ENCODE measurements at places on chromosomes 2 and 18.
A peak's percentile ranks its signal among the peaks of the same experiment; 100 is the strongest.

DNA sequence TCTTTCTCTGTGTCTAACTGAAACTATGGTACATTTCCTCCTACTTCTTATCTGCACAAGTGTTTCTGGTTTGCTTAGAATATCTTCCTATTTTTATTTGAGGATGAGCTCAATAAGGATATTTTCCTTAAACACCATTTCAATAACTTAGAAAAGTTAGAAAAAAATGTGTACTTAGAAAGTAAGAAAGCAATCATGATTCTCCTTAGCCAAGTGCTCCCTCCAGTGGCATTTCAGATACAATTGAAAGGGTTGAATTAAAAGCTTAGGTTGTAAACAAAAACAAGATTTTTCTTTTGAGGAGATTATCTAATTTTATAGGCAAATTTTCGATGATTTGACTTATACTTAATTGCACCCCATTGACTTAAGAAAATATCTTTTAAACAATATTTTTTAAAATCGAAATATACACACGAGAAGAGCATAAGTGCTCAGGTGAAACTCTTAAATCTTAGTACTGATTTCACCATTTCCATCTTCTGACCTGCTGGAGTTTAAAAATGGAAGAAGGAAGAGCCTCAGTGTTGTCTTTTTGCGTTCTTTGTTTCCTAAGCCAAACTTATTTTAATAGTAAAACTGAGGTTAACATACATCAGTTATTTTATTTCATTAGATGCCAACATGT lies 26.9 kb downstream of the C18orf63 start:
- peak; percentile 14 for DNase-seq

DNA sequence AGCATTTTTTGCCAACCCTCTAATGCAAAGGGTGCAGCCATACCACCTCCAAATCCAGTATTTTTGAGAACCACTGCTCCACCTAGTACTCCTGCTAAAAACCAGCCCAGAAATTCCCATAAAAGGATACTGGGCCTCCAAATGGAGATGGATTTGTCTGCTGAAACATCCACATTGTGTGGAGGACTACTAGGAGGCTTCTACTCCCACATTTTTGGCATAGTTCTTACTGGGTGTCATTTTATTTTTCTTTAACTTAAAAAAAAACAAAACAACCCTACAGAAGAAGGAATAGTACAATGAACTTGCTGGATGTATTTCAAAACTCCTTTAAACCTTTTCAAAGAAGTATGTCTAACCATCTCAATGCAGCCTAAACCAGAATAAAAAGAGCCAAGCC lies 219.2 kb downstream of the SRBD1 start:
- no peak for DNase-seq

- DNase-seq, result no peak
These were observed 241.5 kb downstream of the OSR1 start for GRCh38 chr2:19116918-19117317.

DNA sequence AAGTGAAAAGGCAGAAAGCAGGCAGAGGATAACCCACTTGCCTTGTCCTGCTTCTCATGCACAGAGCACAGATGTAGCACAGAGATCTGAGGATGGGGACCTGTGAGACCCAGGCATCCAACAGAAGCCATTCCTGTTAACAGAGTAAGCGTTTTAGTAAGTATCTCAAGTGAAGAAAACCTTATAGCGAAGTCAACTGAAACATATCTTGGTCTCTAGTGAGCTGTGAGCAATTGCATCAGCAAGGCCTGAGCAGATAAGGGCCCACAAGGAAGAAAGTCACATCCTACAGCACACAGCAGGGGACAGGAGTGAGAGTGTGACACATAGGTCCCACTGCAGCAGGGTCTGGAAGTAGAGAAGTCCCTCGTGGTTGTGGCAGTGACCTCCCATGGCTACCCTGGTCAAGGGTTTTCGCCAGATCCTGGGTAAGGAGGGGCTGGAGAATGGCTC lies 248.7 kb upstream of the TNP1 start:
- no peak for DNase-seq

DNA sequence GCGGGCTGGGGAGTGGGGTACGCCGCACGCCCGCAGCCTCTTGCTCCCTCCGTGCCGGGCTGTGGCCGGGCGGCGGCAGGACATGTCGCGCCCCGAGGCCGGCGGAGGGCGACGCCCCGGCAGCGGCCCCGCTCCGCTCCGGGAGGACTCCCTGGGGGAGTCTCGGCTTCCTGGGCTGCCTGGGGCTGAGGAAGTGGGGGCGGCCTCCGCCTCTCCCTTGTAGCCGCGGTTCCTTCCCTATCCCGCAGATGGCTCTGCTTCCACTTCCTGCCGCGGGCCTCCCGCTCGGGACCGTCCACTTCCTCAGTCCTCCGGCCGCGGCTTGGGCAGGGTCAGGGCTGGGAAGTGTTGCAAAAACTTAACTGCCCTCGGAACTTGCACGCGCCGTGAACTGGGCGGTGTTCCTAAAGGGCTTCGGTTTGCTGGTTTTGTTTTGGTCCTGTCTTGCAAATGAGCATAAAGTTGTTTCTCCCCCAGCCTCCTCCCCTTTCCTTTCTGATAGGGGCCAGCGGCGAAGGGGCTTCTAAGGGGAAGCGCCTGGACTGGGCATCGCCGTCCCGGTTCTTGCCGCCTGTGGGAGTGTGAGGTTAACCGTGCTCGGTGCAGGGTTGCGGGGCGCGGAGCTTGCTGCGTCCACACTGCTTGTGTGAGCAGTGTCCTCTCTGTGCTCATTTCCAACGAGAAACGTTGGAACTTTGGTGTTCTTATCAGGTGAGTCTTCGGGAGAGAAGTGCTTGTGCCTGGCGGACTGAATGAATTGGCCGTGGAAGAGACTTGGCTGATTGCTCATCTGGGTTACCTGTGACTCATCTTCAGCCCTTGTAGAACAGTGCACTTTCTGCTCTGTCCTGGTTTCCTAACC lies 600 bp downstream of the RALB start:
- DNase-seq, result no peak

GRCh38 chr18:23234619-23235018 lies 99.3 kb downstream of the CABLES1 start:
- no peak for DNase-seq

- DNase-seq, result no peak
These were observed 377.5 kb downstream of the CLIP4 start for GRCh38 chr2:29492701-29493100.

DNA sequence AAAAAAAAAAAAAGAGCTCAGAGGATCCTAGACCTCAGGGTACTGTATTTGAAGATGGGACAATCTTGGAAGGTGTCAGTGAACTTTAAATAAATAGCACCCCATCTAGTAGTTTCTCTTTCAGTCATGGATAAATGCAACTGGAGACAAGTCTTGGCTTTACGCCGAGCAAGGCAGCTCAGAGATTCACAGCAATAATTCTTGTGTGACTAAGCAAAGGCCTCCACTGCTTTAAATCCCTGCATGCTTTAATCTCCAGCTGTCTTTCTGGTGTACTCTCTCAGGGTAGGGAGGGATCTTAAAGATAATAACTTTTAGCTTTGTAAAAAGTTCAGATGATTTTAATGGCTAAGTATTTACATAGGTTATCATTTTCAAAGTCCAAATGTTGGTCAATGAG lies 36.3 kb downstream of the NRXN1 start:
- DNase-seq, result no peak

- DNase-seq, result no peak
These were observed 8.3 kb downstream of the CTAGE1 start for GRCh38 chr18:22409445-22409844.

- no peak for DNase-seq
These were observed 150.6 kb downstream of the RTN4 start for GRCh38 chr2:54899576-54900200.

GRCh38 chr18:73791081-73791480 lies 356.6 kb downstream of the FBXO15 start:
- DNase-seq, result no peak

DNA sequence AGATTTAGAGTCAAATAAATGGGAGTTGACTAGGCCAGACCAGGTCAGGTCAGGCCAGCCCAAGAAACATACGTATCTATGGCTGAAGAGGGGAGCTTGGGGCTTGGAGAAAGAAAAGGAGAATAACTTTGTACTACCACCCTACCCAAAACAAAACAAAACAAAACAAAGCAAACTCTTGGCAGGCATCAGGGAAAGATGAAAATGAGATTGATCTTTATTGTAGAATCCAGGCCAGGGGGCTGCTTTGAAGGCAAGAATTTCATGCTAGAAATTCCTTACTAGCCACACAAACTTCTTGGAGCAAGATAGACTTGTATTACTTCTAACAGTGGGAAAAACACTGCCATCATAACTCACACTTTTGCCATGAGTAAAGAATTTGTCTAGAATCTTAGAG lies 26.2 kb downstream of the QPCT start:
- no peak for DNase-seq

GRCh38 chr2:3025261-3025660 lies 352.4 kb downstream of the EIPR1 start:
- no peak for DNase-seq

- no peak for DNase-seq
These were observed 13.8 kb upstream of the TTC27 start for GRCh38 chr2:32614084-32614483.

GRCh38 chr18:57333940-57334339 lies 18.4 kb upstream of the ST8SIA3 start:
- DNase-seq, result no peak

DNA sequence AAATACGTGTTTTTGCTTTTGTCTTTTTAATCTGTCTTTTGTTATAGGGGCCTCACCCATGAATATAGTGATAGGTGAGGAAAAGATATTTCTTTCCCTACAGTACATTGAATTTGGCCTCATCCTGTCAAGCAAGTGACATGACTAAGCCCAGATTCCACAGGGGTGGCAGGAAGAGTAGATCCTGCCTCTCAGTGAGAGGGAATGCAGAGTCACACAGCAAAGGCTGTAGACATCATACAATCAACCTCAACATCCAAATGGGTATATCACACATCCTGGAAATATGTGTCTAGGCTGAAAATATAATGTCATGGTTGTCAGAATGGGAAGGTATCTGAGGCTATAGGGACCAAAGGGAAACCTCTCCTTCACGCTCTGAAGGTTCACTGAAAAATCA lies 269.6 kb downstream of the CDH20 start:
- no peak for DNase-seq

DNA sequence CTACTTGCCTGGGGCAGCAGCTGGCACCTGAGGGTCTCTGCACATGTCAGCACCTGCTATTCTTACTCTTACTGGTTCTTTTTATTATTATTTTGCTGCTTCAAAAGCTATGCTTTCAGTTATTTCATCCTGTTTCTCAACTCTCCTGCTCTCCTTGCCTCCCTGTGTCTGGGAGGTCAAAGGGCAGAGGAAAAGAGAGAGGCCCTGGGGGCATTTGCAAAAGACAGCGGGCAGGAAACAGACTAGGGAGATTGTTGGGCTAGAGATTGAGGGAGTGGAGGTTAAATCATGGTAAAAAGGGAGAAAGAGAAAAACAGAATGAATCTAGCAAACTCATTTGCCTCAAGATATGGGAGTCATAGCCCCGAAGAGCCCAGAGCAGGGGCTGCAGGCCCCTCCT lies 21.1 kb upstream of the RPL31 start:
- DNase-seq, result no peak

DNA sequence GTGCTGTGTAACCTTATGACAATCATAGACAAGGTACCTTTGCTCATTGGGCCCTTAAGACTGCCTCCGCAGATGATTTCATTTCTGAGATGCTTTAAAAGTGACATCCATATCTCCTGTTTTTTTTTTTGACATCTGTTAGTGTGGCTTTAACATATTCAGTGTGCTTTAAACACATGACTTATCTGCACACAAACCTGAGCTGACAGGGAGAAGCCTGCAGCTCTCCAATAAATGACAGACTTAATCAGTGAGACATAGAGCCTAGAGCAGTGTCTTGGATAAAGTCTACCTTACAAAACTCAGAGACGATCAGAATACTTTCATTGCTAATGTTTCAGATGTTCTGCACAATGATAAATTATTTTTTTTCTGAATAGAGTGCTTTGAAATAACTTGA lies 130.7 kb downstream of the UBE2E3 start:
- no peak for DNase-seq

- no peak for DNase-seq
These were observed 135.8 kb downstream of the COPS8 start for GRCh38 chr2:237221443-237221842.

DNA sequence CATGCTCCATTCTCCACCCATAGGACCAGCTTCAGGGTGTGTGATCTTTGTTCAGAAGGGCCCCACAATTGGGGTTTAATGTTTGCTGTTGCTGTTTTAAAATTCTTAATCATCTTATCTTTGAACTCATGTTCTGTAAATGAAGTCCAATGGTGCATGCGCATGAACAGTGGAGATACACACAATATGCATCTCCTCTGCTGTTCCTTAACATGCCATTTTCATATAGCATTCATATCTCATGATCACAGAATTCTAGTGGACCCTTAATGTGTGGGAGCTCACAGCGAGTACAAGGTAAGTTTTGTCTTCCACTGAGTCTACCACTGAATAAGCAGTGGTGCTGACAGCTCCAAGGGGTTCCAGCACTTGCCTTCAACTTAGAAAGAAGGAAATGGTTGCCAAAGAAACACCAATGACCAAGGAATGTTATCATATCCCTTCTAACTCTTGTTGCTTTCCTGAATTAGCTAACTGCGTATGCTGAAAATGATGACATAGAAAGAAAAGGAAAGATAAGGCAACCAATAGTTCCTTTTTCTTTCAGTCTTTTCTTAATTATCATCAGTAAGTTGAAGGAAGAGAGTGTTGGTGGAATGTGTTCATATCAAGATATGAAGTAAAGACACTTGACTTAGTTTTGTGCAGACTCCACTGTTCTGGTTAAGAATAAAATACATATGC lies 258.9 kb upstream of the FBXO11 start:
- no peak for DNase-seq

- no peak for DNase-seq
These were observed 17.4 kb downstream of the ZNF24 start for GRCh38 chr18:35326695-35327387.

- DNase-seq, result no peak
These were observed 48.1 kb upstream of the CRIM1 start for GRCh38 chr2:36307441-36307840.

GRCh38 chr2:24763843-24764242 lies 29.3 kb downstream of the PTRHD1 start:
- no peak for DNase-seq

- no peak for DNase-seq
These were observed 298.2 kb upstream of the ZC3H15 start for GRCh38 chr2:186187854-186188253.

GRCh38 chr2:236657801-236658200 lies 88.2 kb downstream of the ACKR3 start:
- DNase-seq, result no peak

DNA sequence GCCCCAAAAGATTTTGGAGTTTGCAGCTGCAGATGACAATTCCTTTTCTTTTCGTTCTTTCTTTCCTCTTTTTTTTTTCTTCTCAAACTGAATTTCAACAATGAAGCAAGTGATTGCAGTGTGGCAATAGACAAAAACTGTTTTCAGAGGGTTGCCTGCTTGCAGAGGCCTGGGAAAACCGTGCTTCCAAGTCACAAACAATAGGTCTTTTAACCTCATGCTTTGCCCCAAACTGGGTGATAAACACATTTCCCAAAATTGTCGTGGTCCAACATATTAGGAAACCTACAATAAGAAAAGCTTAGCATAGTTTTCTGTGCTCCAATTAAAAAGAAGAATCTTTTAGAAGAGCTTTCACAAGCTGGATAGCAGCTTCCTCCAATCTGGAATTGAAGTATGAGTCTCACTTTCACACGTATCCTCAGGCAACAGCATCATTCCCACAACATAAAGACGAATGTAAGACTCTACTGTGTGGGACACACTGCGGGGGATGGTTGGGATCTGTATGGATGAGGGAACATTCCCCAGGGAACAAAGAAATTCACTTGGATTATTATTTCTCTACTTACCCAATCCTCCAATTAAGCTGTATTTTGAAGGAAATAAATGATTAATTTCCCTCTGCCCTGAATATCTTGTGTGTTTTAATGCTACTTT lies 656.1 kb downstream of the RNF144A start:
- no peak for DNase-seq
